ENCODE measurements at places on chromosomes 3 and 15.

DNA sequence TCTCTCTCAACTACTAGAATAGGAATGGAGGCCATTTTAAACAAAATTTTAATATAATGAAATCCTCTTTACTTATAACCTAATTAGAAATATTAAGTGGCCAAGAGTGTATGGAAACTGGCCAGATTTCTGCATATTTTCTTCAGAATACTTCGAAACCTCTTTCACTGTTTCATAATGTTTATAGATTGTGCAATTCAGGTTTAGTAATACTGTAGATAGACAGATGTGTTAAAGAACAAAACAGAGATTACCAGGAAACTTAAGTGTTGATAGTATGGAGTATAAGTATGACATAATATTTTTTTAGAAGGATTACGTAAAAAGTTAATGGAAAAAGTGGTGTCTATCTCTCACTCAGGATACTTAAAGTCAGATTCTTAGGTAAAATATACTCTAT is 4.7 kb downstream of the ABHD5 start:
- H3K4me1 ChIP-seq: peaks cover 30% of the 10 kb centered on the region
- peaks cover 3% of the 10 kb centered on the region for H3K36me3 ChIP-seq
- peaks cover 1% of the 10 kb centered on the region for H3K27me3 ChIP-seq
- H3K4me3 ChIP-seq: no peak overlapping the region
- H3K27ac ChIP-seq: no peak overlapping the region

DNA sequence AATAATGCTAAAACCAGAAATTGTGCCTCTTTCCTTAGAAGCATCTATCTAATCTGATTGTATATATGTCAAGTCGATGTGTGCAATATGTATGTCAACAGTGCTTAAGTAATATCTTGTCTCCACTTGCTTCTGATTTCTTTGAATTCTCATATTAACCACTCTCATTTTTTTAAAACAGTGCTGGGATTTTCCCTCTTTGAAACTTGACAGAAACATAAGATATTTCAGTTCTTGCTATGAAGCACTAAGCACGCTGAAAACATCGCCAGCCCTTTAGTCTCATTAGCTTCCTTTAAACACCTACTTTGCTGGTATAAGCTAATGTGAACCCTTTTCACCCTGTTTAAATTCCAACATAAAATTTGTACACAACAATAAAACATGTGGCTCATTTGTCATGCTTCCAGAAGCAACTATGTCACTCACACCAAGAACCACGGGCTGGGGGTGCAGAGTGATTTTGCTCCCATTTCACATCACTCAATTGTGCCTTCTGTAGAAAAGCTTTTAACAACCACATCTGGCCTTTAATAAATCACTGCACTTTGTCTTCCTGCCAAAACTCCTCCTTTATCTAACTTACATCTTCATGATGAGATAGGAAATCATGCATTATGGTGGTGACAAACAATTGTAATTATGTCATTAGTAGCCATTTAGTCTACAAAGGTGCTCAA is 185.2 kb downstream of the FOXP1 start:
- peaks cover 89% of the 10 kb centered on the region for H3K4me1 ChIP-seq
- no peaks in the 10 kb centered on the region for H3K27me3 ChIP-seq
- H3K27ac ChIP-seq: peak overlapping the region; percentile 78
- H3K4me3 ChIP-seq: peak overlapping the region; percentile 69

DNA sequence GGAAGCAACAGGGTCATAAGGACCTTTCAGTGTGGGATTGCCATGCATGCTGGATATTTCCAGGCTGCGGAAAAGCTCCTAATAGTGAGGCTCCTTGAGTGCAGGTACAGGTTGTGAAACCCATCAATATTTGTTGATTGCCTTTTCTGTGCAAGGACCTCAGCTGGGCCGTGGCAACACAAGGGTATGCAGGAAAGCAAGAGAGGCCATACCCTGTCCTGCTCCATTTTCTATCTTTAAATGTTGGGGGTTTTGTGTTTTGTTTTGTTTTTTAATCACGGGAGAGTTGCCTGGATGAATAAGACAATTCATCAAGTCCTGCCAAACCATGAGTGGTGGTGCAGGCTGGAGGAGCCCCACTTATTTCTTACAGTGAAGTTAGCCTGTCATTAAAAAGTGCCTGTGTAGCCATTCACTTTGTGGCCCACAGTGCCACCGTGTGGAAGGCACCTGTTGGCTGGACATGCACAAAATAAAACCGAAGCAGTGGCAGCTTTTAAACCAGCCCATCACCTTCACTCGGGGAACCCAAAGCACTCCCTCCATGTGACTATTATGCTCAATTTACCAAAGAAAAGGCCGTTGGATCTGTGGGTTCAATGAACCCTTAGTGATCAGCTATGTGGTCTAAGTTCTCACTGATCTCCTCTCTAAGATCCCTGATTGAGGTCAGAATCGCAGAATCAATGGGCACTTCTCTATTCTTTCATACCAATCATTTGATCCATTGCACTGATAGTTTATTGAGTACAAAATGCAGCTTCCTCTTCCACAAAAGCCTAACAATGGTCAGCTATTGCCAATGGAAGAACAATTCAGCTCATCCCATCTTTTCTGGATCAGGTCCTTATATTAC is 42.2 kb downstream of the CLDN18 start:
- no peak overlapping the region for H3K4me3 ChIP-seq
- H3K36me3 ChIP-seq: no peaks in the 10 kb centered on the region
- no peaks in the 10 kb centered on the region for H3K4me1 ChIP-seq
- H3K27me3 ChIP-seq: peaks cover 35% of the 10 kb centered on the region
- no peak overlapping the region for H3K27ac ChIP-seq

DNA sequence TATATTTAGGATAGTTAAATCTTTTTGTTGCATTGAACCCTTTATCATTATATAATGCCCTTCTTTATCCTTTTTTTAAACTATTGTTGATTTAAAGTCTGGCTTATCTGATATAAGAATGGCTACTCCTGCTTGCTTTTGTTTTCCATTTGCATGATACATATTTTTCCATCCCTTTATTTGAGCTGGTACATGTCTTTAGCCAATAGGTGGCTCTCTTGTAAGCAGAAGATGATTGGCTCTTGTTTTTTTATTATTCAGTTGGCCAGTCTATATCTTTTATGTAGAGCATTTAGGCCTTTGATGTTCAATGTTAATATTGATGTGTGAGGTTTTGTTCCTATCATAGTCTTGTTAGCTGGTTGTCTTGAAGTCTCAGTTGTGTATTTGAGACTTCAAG is 99.5 kb upstream of the MCTP2 start:
- no peak overlapping the region for H3K27ac ChIP-seq
- peaks cover 17% of the 10 kb centered on the region for H3K27me3 ChIP-seq
- H3K4me1 ChIP-seq: no peaks in the 10 kb centered on the region
- no peak overlapping the region for H3K4me3 ChIP-seq

- no peak overlapping the region for H3K27ac ChIP-seq
- no peak overlapping the region for H3K4me3 ChIP-seq
- H3K36me3 ChIP-seq: peaks cover 54% of the 10 kb centered on the region
- DNase-seq: no peak
These were observed 48.8 kb downstream of the UBP1 start for GRCh38 chr3:33391255-33391995.

DNA sequence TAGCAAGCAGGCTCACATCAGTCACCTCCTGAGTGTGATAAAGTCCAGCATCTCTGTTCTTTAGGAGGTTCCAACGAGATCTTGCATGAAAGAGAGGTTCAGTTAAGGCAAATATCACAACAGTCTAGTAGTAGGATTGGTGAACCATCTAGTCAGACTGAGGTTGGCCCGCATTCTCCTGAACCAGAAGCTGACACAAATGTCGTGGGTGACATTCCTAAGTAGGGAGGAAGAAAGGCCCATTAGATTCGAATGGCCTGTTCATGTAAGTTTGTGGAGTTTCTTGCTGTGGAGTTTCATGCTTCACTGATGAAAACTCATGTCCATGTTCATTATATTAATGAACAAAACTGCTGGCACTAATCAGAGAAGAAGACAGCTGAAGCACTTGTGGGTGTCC is 66.7 kb upstream of the XCR1 start:
- H3K4me1 ChIP-seq: peaks cover 63% of the 10 kb centered on the region
- DNase-seq: no peak
- no peaks in the 10 kb centered on the region for H3K36me3 ChIP-seq
- no peak overlapping the region for H3K4me3 ChIP-seq

GRCh38 chr3:185843126-185843525 is 18.3 kb upstream of the IGF2BP2 start:
- H3K27me3 ChIP-seq: peaks cover 10% of the 10 kb centered on the region
- no peaks in the 10 kb centered on the region for H3K36me3 ChIP-seq
- H3K27ac ChIP-seq: no peak overlapping the region
- DNase-seq: no peak
- H3K4me3 ChIP-seq: no peak overlapping the region

- no peak for DNase-seq
- peaks cover 51% of the 10 kb centered on the region for H3K36me3 ChIP-seq
- peaks cover 66% of the 10 kb centered on the region for H3K4me1 ChIP-seq
- no peak overlapping the region for H3K27ac ChIP-seq
- no peak overlapping the region for H3K4me3 ChIP-seq
- no peaks in the 10 kb centered on the region for H3K27me3 ChIP-seq
These were observed 6.4 kb downstream of the NSUN3 start for GRCh38 chr3:94069194-94069813.

GRCh38 chr3:15094187-15094875 is 4.6 kb downstream of the RBSN start:
- H3K27me3 ChIP-seq: peaks cover 7% of the 10 kb centered on the region
- H3K4me3 ChIP-seq: no peak overlapping the region
- peaks cover 15% of the 10 kb centered on the region for H3K36me3 ChIP-seq
- DNase-seq: no peak
- H3K27ac ChIP-seq: no peak overlapping the region
- H3K4me1 ChIP-seq: peaks cover 19% of the 10 kb centered on the region

DNA sequence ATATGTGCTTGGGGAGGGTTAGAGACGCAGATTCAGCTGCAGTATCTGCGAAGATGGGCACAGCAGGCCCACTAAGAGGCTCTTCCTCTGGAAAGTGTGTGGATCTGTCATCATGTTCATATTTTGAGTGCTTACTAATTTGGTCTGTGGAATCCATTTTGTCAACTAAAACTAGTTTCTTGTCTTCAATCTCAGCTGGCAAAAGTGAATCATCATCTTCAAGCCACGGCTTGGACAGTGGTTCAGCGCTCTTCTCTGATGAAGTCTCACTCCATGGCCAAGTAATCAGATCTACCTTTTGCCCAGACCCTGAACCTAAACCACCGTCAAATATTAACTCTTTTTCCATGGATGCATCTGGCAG is 76.2 kb downstream of the IMPG2 start:
- H3K4me1 ChIP-seq: peaks cover 20% of the 10 kb centered on the region
- no peaks in the 10 kb centered on the region for H3K27me3 ChIP-seq
- H3K27ac ChIP-seq: peak overlapping the region; percentile 5
- no peak for DNase-seq

GRCh38 chr15:88430051-88430450 is 37.1 kb downstream of the MRPL46 start:
- no peak overlapping the region for H3K27ac ChIP-seq
- no peak for DNase-seq
- no peaks in the 10 kb centered on the region for H3K36me3 ChIP-seq
- no peak overlapping the region for H3K4me3 ChIP-seq

DNA sequence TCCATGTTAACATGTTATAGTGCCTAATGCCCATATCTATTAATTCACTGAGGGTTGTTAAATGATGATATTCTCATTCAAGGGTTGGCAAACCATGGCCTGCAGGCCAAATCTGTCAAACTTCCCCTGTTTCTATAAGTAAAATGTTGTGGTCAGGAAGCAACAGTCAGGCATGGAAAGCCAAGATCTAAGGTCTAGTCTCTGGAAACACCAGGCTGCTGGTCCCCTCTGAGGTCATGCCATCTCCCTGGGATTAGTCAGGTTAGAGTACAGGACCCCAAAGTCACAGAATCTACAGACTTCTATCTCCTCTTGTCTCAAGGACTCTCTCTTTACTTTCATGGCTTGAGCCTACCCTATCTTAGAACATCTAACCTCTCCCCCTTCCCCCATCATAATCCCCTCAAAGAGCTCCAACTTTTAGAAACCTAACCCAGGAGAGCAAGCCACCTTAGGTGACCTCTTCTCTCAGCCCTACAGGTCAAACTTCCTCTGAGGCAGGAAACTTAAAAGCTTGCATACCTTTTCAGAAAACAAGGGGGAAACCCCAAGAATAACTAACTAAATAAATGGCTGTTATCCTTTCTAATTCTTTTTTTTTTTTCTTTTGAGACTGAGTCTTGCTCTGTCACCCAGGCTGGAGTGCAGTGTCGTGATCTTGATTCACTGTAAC is 15.3 kb upstream of the HERC1 start:
- no peak overlapping the region for H3K4me3 ChIP-seq
- H3K27me3 ChIP-seq: no peaks in the 10 kb centered on the region
- no peak overlapping the region for H3K27ac ChIP-seq
- no peaks in the 10 kb centered on the region for H3K36me3 ChIP-seq
- no peak for DNase-seq

GRCh38 chr3:164779816-164780215 is 298.5 kb downstream of the SI start:
- no peak for DNase-seq
- H3K36me3 ChIP-seq: no peaks in the 10 kb centered on the region
- no peaks in the 10 kb centered on the region for H3K27me3 ChIP-seq
- H3K4me1 ChIP-seq: no peaks in the 10 kb centered on the region
- H3K4me3 ChIP-seq: no peak overlapping the region

- peaks cover 69% of the 10 kb centered on the region for H3K4me1 ChIP-seq
- DNase-seq: no peak
- peaks cover 66% of the 10 kb centered on the region for H3K36me3 ChIP-seq
These were observed 10.0 kb downstream of the ARIH2 start for GRCh38 chr3:48928679-48929078.

GRCh38 chr3:55000546-55000945 is 72.7 kb upstream of the LRTM1 start:
- H3K27ac ChIP-seq: no peak overlapping the region
- H3K4me1 ChIP-seq: no peaks in the 10 kb centered on the region
- no peak overlapping the region for H3K4me3 ChIP-seq
- H3K36me3 ChIP-seq: no peaks in the 10 kb centered on the region
- no peaks in the 10 kb centered on the region for H3K27me3 ChIP-seq

DNA sequence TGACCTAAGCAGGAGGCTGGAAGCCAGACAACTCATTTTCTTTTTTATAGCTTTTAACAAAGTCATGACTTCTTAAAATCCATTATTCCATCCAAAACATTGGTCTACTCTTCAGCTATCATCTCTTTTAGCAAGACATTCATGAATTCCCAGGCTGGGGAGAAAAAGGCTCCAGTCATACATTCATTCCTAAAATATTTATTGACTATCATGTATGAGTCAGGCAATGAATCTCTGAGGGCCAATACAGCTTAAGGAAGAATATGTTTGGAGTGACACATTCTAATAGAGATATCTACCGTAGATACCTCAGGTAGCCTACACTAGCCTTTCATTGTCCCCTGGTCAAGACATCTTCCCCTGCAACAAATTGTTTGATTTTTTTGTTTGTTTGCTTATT is 196.4 kb upstream of the NANOGP8 start:
- no peaks in the 10 kb centered on the region for H3K27me3 ChIP-seq
- H3K36me3 ChIP-seq: no peaks in the 10 kb centered on the region
- no peak overlapping the region for H3K27ac ChIP-seq

DNA sequence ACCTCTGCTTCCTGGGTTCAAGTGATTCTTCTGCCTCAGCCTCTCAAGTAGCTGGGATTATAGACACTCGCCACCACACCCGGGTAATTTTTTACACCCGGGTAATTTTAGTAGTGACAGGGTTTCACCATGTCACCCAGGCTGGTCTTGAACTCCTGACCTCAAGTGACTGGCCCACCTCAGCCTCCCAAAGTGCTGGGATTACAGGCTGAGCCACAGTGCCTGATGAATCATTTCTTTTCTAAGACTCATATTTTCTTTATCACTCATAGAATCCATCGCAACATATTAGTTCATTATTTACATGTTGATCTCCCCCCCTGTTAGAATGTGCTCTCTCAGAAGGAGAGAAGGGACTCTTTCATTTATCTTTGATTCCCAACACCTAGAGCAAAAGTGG is 109.5 kb upstream of the PTPRG start:
- peaks cover 2% of the 10 kb centered on the region for H3K27me3 ChIP-seq
- no peaks in the 10 kb centered on the region for H3K4me1 ChIP-seq
- no peak overlapping the region for H3K27ac ChIP-seq
- DNase-seq: no peak
- H3K36me3 ChIP-seq: no peaks in the 10 kb centered on the region
- no peak overlapping the region for H3K4me3 ChIP-seq
